GM06990 (cell line): ENCODE measurements at places on chromosomes 3 and 15.

DNA sequence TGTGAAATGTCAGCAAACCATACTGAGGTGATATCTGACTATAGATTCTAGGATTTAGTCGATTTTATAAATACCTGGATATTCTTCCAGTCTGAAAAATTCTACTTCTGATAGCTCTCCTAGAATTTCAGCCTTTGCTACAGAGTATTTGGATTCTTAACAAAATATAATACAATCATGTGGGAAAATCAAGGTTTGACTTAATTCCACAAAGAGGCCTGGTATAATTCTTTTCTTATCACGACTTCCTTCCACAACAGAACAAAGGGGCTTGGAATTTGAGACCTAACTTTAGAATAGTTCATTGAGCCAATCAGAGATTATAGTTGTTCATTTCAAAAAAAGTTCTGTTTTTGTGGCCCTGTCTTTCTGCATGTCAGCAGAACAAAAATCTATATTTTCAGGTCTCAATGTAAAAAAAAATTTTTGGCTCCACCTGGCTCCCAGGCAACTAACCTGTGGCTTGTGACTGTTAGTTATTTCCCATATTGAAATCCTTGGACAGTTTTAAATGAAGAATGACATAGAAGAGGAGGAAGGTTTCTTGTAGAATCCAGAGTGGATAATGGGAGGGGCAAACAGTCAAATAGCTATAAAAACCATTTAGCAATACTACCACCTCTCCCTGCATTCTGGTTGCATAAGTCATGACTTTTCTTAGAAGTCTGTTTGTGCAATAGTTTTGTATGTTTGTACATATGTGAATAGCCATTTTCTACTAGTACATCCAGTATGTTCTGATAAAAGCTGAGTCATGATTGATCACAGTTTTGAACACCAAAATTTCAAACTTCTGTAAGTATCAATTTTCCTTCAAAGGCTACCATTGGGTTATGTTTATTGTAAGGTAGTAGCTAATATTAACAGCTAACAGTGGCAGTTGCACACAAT lies 4.0 kb downstream of the TM4SF1 start:
- no peak for DNase-seq

DNA sequence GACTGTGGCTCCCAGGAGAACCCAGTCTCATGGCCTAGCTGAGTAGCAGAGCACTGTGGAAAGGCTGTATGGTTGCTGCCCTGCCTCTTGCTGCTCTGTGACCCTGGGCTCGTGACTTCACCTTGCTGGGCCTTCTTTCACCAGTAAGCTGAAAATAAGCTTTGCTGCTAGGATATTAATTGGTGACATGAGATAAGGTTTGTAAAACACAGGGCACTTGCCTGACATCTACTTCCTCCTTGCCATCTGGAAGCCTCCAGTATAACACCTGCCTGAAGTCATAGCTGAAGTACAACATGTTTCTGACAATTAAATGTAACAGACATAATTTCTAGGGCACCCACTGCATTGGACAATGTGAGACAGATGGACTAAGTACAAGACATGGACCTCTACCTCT lies 53.6 kb downstream of the CLEC3B start:
- no peak for DNase-seq

DNA sequence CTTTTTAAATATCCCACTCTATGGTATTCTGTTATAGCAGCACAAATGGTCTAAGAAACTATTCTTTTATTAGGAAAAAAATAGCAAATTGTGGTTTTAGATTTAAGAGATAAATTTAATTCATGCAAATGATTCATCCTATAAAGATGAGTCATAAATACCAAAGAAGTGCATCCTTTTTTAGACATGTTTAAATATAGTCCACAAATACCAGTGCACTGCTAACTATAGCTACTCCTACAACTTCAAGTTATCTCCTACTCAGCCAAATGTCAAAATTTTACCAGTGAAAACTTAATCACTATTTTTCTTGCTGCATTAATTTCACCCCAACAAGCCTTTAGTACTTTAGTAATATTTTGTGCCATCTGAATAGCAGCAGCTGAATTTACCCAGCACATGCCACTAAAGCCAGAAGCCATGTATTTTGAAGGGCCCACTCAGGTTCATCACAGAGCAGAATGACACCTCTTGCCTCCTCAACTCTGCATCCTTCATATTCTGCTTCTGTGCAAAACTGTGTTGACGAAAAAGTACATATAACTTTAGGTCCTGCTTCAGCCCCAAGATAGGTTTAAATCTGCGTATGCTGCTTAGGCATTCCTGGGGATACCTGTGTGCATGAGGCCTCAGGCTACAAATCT lies 24.9 kb downstream of the CX3CR1 start:
- DNase-seq = no peak

DNA sequence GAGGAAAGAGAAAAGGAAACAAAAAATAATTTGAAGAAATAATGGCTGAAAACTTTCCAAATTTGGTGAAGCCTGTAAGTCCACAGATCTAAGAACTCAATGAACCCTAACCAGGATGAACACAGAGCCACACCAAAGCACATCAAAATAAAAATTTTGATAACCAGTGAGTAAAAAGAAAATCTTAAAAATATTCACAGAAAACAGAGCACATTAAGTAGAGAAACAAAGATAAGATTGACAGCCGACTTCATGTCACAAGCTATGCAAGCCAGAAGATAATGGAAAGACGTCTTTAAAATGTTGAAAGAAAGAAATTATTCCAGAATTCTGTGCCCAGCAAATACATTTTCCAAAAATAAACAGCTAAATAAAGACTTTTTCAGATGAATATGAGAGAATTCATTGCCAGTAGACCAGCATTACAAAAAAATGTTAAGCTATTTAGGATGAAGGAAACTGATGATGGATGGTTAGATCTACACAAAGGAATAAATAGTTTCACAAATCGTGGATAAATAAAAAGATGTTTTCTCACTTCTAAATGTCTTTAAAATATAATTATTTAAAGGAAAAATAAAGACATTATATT lies 140.2 kb upstream of the SKOR1 start:
- no peak for DNase-seq

DNA sequence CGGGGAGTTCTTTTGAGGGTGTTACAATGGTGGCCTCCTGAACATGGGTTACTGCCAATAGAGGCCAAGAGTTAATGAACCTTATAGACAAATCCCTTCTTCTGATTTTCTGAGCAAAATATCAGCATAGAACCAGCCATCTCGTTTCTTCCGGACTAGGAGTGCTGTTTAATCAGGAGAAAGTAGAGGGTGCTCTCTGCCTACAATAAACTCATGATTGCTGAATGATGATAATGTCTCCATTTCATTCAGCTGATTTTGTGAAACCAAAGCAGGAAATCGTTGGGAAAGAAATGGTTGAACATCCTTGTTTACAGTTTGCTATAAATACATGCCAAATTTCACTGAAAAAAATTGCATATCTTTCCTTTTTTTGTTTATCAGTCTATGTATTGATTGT lies 142.8 kb upstream of the PLSCR5 start:
- no peak for DNase-seq

DNA sequence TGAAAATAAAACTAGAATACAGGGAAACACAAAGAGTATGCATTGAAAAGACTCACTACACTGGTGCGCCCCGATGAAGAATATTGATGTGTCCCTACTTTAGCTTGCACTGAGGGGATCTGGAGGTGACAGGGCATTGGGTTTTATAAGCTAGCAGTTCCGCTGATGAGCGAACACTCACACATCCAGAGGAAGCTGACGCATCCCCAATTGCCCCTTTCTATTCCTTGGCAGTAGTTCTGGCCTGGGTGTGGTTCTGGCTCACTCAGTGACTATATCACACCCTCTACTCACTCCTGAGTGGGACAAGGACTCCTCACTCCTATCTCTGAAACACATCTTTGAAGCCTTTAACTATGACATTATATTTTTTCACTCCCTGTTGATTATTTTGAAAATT lies 71.0 kb downstream of the B3GNT5 start:
- no peak for DNase-seq

GRCh38 chr3:179410331-179410730 lies 40.9 kb downstream of the GNB4 start:
- DNase-seq = no peak

DNA sequence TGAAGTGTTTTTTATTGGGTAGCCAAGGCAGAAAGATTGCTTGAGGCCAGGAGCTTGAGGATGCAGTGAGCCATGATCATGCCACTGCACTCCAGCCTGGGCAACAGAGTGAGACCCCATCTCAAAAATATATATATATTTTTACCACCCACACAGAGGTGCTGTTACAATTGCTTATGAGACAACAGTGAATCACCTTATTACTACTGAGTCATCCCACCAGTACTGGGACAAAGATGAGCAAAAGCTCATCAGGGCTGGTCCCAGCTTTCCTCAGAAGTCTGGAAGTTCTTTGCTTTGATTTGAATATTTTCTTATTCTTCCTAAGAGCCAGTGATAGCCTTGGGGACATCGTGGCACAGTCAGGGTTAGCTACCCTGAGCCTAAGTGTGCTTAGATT lies 207.7 kb downstream of the SOX2 start:
- no peak for DNase-seq

- no peak for DNase-seq
These were observed 46.7 kb upstream of the PROK2 start for GRCh38 chr3:71831599-71831998.

DNA sequence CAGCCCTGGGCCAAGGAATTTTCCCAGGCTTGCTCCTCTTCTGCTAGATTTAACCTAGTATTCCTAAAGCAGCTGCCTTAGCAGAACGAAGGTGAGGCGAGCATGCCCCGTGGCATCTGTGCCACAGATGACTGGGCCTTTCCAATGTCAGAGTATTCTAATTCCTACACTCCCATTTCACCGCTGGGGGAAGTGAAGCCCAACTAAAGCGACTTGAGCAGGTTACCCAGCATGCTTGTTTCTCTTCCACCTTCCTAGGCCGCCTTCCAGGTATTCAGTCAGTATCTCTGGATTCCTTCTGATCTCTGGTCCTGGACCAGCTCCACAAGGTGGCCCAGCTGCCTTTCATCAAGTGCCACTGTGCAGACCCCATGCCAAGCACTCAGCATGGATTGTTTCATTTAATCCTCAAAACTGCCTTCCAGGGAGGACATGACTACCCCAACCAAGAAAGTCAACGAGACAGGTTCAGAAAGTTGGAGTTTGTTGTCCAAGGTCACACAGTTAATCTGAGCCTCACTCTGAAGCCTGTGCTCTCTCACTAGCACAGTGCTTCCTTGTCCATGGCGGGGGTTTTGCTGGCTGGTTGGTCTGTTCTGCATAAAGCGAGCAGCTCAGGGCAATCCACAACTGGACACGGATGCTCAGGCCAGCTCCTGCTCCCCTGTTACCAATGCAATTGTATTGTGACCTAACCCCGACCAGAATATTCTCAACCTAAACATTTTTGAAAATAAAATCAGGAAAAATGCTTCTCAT lies 15.1 kb downstream of the MYO5C start:
- no peak for DNase-seq

DNA sequence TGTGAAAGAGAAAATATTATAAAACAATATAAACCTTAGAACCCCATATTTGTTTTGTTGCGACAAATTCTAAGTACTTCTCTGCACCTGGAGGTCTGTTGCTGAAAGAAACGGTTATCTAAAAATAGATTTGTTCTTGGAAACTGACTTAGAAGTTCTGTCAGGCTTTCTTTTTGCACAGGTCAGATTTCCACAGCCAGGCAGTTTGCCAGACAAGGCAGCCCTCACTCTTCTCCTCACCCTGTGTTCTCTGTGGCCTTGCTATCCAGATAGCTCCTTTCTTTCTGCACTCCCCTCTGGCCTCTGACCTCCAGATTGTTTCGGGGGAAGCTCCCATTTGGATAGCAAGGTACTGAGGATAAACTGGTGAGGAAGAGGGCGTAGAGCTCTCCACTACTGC lies 413.3 kb upstream of the ONECUT1 start:
- no peak for DNase-seq
